ENCODE measurements at places on chromosomes 2 and 18.

GRCh38 chr18:12030670-12031069, 49.4 kb downstream of the IMPA2 start:
- no peak for DNase-seq

DNA sequence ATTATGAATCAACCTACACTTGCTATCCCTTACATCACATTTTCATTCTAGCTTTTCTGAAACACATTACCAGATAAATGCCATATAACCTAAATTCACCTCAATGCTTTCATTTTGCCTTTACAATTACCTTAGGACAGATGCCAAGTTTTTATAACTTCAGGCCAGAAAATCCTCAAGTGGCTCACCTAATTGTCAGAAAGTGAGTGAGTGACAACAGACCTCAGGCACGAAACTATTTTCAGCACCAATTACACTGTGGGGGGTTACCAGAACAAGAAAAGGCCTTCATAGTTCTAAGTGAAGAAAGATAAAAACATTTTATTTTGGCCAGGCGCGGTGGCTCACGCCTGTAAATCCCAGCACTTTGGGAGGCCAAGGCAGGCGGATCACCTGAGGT, 52.3 kb upstream of the ST8SIA5 start:
- no peak for DNase-seq

GRCh38 chr2:1791685-1792435, 47.5 kb upstream of the PXDN start:
- peak; percentile 51 for DNase-seq

GRCh38 chr18:56639104-56639381, 651 bp upstream of the TXNL1 start:
- no peak for DNase-seq

- DNase-seq, result no peak
Measured at GRCh38 chr2:203951366-203951902, 14.9 kb downstream of the ICOS start.

- DNase-seq, result no peak
Measured at GRCh38 chr2:232655392-232655791, 22.0 kb downstream of the EFHD1 start.

- no peak for DNase-seq
Measured at GRCh38 chr2:158796652-158797051, 1.5 kb downstream of the DAPL1 start.

DNA sequence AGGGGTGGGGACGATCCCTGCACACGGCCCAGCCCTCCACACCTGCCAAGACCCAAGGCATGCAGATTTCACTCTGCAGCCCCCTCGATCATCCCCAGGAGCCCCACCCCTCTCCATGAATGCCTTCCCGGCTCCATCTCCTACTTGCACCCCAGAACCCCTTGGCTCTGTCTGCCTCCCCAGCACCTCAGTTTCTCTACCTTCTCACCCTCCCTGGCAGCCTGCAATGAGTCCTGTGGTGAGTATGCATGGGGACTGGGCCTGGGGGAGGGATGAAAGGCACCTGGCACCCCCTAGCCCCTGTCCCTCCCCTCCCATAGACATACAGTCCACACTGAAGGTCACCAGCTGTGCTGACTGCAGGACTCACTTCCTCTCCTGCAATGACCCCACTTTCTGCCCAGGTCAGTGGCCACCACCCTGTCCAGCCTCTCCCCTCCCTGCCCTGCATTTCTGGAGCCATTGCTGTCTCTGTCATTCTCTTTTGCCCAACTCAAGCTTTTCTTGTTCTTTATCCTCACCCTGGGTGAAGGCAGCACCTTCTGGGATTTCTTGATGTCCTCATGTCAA, 1.0 kb downstream of the TEX51 start:
- no peak for DNase-seq

- DNase-seq, result no peak
Measured at GRCh38 chr2:216073773-216074172, 7.8 kb downstream of the PECR start.

GRCh38 chr2:141968433-141968832, 162.4 kb downstream of the LRP1B start:
- DNase-seq, result no peak

DNA sequence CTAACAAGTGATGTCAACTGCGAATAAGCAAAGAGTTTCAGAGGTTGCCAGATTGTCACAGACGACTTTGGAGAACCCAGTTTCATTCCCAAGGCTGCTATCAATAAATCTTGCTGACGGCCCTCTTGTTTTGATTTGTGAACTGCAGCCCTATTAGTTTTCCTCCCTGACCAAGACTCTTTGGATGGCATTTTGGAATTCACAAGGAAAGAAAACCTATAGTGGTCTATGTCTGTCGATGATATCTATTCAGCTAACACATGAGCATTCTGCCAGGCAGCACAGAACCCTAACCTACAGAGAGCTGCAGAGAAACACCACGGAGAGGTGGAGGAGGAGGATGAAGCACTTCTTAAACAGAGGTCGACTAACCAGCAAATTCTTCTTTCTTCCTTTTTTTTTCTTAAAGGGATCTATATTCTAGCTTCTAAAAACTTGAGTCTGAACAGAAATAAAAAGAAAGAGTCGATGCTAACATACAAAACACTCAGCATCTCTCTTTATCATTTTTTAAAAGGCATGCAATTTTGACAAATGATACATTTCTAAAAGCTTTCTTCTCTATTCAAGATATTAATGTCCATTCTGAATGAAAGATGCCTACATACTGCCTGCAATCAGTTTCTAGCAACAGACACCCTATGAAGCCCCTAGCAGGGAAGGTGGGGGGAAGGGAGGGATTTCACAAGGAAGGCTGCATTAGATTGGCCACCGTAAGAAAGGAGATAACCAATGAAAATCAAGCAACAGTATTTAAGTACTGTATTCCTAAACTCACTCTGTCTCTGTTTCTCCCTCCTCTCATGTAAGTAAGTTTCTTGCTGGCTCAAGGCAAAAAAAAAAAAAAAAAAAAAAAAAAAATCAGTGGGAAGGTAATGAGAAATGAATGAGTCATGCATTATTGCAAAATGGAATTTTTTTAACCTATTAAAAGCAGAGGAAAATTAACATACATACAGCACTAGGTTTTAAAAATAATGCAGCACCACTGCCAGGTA, 83.0 kb upstream of the CHRNA1 start:
- DNase-seq, result no peak

- no peak for DNase-seq
Measured at GRCh38 chr2:186060744-186061440, 322.3 kb downstream of the FSIP2 start.

- no peak for DNase-seq
Measured at GRCh38 chr2:193523662-193524061, 1328.9 kb upstream of the TMEFF2 start.

- DNase-seq, result no peak
Measured at GRCh38 chr2:101879466-101879865, 112.3 kb upstream of the IL1R2 start.

- no peak for DNase-seq
Measured at GRCh38 chr18:47983055-47983454, 52.6 kb upstream of the SMAD2 start.

DNA sequence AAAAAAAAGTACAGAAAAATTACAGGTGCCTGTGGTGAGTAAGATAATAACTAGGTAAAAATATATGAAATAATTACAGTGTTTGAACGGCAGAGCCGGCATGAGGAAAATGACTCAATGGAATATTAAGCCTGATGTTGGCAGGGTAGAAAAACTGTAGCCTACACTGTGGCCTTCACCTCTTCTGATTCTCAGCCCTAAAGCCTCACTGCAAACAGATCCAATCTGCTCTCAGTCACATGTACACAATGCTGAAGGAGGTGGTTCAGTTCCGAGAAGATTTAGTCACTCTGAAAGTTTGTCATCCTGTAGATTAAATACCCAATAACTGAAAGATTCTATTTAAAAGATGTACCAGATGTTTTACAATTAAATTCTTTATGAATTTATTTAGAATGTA, 66.9 kb upstream of the MAP3K20 start:
- no peak for DNase-seq

- DNase-seq, result no peak
Measured at GRCh38 chr18:14075196-14075595, 57.0 kb downstream of the ZNF519 start.

GRCh38 chr2:202773301-202773973, 98.1 kb downstream of the ICA1L start:
- no peak for DNase-seq
